ENCODE measurements at places on chromosomes 1 and 21.

DNA sequence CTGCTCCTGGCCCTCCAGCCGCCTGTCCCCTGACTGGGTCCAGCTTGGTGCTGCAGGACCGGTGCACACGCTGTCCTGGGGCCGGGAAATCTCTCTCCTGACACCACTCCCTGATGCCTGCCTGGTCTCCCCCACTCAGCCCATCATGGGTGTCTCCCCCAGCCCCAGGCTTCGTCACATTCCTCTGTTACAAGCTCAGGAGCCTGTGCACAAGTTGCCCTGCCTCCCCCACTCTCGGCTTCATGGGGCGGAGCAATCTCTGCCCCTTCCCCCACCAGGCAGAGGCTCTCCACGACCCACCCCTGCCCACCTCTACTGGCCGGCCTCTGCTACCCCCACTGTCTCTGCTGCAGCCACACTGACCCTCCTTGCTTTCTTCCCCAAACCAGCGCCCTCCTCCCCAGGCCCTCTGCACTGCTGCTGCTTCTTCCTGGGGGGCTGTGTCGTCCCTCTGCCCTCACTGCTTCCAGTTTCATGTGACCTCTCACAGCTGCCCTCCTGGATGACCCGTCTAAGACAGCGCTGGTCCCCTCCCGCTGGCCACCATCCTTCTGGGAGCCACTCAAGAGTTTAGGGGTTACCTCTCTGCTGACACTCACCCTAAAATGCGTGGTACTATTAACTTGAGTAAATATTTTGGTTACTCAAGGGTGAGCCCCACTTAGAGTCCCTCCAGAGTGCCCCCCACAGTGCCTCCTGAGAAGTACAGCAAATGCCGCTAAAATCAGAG, 5.7 kb upstream of the RIPK4 start:
- no peak for DNase-seq

DNA sequence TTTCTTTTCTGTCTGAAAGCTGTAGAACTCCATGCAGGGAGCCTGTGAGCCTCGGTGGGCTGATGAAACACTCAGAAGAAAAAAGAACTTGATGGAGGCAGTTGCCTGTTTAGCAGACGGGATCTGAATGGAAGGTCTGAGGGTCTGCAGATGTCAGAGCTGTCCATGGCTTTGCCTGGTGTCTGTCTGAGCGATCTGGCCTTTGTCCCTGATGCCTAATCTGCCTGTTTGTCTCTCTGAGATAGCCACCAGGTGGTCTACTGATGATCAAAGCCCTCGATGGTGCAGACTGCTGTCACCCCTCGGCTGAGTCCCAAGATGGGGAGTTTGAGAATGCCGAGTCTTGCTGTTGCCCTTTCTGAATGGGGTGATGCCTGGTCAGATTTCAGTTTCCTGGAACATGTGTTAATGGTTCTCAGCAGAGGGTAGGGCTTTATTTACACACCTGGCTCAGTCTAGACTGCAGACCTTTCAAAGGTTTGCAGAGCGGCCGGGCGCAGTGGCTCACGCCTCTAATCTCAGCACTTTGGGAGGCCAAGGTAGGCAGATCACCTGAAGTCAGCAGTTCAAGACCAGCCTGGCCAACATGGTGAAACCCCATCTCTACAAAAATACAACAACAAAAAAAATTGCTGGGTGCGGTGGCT, 90.4 kb downstream of the KIF26B start:
- no peak for DNase-seq

DNA sequence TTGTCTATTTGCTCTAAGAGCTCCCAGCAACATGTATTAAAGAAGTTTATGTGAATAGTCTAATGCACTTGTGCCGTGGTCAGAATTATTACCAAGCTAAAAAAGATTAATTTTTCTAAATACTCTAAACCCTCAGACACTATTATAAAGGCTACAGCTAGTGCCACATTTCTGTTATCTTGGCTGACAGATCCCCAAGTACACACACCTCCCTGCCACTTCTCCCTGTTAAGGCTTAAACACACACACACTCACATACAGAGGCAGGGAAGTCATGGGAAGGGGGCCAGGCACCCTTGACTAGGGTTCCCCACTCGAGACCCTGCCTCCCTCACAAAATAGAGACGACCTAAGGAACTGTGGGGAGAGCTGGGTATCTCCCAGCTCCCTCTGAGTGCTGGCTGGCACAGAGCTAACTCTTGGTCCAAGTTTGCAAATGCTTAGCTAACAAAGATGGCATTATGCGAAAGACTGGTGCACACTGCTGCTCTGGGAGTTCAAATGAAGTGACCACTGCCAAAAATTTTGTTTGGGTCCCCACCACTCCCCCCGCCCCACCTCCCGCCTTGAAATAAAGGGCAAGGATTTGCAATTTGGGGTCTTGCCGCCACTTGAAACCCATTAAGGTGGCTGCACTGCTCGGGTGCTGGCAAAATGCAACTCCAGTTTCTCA, 9.8 kb downstream of the SSBP3 start:
- DNase-seq = no peak

- no peak for DNase-seq
Observed at GRCh38 chr1:74777525-74777924, 44.6 kb downstream of the TYW3 start.

DNA sequence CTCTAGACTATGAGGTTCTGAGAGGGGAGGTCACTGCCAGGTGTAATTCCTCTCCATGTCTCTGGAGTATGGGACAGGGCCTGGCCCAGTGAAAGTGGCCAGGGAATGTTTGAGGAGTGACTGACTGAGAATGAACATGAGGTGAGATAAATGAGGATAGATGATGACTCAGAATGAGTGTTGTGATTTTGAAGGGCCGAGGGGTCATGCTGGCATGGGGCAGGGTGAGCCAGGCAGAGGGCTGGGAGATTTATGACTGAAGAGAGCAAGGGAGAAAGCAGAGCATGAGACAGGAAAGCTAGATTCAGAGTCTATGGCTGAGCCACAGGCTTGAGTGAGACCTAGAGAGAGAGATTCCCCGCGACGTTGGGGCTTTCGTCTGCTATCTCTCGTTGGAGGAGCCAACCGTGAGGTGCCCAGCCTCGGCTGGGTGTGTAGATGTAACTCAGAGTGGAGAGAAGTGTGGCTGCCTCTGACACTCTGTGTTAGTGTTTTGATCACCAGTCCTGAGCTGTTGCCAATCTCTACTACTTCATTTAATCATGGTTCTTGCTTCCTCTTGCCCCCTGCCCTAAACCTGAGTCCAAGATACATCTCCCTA, 50.1 kb downstream of the FOXD2 start:
- no peak for DNase-seq

GRCh38 chr1:62841587-62842169, 57.7 kb downstream of the ATG4C start:
- no peak for DNase-seq

DNA sequence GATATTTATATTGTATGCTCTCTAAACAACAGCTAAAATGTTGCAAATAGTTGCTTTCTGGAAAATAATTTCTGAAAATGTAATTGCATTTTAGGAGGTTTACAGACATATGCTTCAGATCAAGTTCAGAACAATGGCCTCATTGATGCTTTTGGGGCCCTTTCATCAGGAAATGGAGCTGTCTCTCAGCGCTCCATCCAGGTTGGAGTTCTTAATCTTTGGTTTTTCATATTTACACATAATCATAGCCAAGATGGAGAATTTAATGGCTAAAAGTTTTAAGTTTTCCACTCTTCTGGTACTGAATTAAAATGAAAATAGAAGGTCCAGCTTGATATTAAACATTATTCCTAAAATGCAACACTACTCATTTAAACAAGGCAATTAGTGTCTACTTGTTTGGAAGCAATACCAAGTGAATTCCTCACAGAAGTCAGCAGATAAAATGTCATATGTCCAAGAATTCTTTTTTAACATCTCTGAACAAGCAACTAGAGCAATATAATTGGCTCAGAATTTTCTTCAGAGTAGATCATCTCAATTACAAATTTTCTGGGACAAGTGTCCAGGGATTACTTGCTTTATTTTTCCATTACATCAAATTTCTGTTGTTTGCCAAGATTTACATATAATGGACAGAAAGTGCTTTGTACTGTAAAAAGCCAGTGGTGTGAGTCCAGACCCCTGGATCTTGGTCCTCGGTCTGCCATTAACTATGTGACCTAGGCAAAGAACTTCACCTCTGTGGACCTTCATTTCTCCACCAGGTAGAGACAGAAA, 22.6 kb downstream of the CLCA1 start:
- DNase-seq = no peak

GRCh38 chr1:213376862-213377372, 325.9 kb downstream of the RPS6KC1 start:
- no peak for DNase-seq

All from activated CD8-positive, alpha-beta memory T cell treated with anti-CD3 and anti-CD28 coated beads for 1 hour (primary cell).